Osteoblast (primary cell): ENCODE measurements at places on chromosomes 13 and 19. TPM values are rescaled to one million over a fixed set of nuclear protein-coding genes. Genes with fewer than 3 reads are reported as not detected.

GRCh38 chr19:4376028-4376670 lies 24.2 kb downstream of the SH3GL1 start:
- no peaks in the 10 kb centered on the region for H3K36me3 ChIP-seq
- DNase-seq, result peak; percentile 34
- peak overlapping the region; percentile 2 for H3K27ac ChIP-seq
- H3K4me3 ChIP-seq, result no peak overlapping the region
- no peaks in the 10 kb centered on the region for H3K27me3 ChIP-seq

ZNF180 gene
- total RNA-seq, result 5.0 and 9.4 TPM in 2 replicates

KLF1 gene
- total RNA-seq, result not detected in 2 replicates

- peaks cover 15% of the 10 kb centered on the region for H3K36me3 ChIP-seq
- H3K4me1 ChIP-seq, result peaks cover 15% of the 10 kb centered on the region
- DNase-seq, result peak; percentile 62
- peak overlapping the region; percentile 90 for H3K27ac ChIP-seq
- H3K4me3 ChIP-seq, result peak overlapping the region; percentile 88
Measured at GRCh38 chr19:32406161-32407003, 812 bp downstream of the DPY19L3 start.

- no peak overlapping the region for H3K4me3 ChIP-seq
- no peaks in the 10 kb centered on the region for H3K27me3 ChIP-seq
- no peak overlapping the region for H3K27ac ChIP-seq
- H3K4me1 ChIP-seq, result peaks cover 1% of the 10 kb centered on the region
Measured at GRCh38 chr19:4800591-4801081, 9.1 kb downstream of the FEM1A start.

AMER2 gene
- total RNA-seq, result not detected in 2 replicates

GRCh38 chr13:23146811-23147625 lies 33.8 kb upstream of the SGCG start:
- H3K4me3 ChIP-seq, result no peak overlapping the region
- H3K27ac ChIP-seq, result no peak overlapping the region

- no peak for DNase-seq
- no peaks in the 10 kb centered on the region for H3K27me3 ChIP-seq
Measured at GRCh38 chr19:44866664-44867063, 20.6 kb downstream of the NECTIN2 start.

DNA sequence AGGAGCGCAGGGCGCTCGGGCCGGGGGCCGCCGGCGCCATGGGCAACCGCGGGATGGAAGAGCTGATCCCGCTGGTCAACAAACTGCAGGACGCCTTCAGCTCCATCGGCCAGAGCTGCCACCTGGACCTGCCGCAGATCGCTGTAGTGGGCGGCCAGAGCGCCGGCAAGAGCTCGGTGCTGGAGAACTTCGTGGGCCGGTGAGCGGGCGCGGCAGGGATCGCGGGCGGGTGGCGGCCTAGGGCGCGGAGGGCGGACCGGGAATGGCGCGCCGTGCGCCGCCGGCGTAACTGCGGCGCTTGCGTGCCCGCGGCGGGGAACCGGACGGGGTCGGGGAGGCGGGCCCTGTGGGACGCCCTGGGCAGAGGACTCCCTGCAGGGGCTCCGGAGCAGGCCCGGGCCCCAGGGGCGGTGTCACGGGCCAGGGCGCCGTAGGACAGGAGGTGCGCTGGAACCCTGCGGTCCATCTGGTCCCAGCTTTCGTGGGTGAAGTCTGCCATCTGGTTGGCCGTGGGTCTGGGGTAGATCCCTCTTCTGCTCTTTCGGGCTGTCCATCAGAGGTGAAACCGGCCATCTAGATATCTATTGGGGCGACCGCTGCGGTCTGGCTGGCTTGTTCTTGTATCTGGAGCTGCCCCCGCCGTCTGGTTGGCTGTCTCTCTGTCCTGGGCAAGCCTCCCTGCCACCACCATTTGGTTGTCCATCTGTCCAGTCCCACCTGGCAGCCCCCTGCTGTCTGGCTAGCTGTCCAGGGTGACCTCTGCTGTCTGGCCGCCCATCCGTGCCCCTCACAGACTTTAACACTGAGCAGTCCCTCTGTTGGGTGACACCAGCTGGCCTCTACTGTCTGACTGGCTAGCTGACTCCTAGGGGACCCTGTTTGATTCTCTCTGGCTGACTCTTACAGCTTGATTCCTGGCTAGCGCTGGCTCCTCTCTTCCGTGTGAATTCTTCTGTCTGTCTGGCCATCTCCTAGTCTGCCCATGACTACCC lies 622 bp downstream of the DNM2 start:
- no peaks in the 10 kb centered on the region for H3K27me3 ChIP-seq
- peak overlapping the region; percentile 74 for H3K27ac ChIP-seq
- peak overlapping the region; percentile 96 for H3K4me3 ChIP-seq
- H3K36me3 ChIP-seq, result peaks cover 17% of the 10 kb centered on the region

GRCh38 chr13:76339649-76340048 lies 546.6 kb downstream of the KCTD12 start:
- DNase-seq, result no peak
- H3K36me3 ChIP-seq, result no peaks in the 10 kb centered on the region
- H3K4me3 ChIP-seq, result no peak overlapping the region
- H3K27me3 ChIP-seq, result no peaks in the 10 kb centered on the region
- H3K4me1 ChIP-seq, result no peaks in the 10 kb centered on the region

SLC25A42 gene
- 5.4 and 5.6 TPM in 2 replicates for total RNA-seq

- H3K4me1 ChIP-seq, result no peaks in the 10 kb centered on the region
- no peaks in the 10 kb centered on the region for H3K36me3 ChIP-seq
- H3K27me3 ChIP-seq, result no peaks in the 10 kb centered on the region
- no peak overlapping the region for H3K4me3 ChIP-seq
Measured at GRCh38 chr19:27889156-27889555, 1323.8 kb downstream of the UQCRFS1 start.

GRCh38 chr19:42528354-42529247 lies at the start of gene CEACAM1:
CEACAM1 (minus strand) TSS chr19:42528481; CDS start chr19:42528374, 107 bp downstream.
- no peaks in the 10 kb centered on the region for H3K36me3 ChIP-seq
- H3K4me1 ChIP-seq, result no peaks in the 10 kb centered on the region
- no peak within 1 kb of the TSS for H3K4me3 ChIP-seq
- peaks cover 9% of the 10 kb centered on the region for H3K27me3 ChIP-seq
- no peak within 1 kb of the TSS for H3K27ac ChIP-seq
- peak; percentile 43 for DNase-seq

DNA sequence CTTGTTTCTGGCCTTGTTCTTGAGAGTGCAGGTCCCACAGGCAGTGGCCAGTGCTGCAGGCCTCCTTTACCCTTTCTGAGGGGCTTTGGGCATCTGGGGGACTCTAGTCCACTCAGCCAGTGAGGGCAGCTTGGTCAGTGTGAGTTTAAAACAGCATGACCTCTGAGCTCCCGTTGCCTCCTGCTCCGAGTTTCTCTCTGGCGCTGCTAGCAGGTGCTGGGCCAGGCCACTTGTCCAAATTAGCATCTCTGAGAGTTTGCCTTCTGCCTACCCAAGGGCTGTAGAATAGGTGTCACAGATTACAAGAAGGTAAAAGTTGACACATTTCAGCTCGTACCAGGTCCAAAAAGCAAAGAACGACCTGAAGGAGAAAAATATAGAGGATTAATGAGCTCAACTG lies 105.9 kb downstream of the SIPA1L3 start:
- no peaks in the 10 kb centered on the region for H3K4me1 ChIP-seq
- H3K27ac ChIP-seq, result no peak overlapping the region
- H3K4me3 ChIP-seq, result no peak overlapping the region
- DNase-seq, result no peak
- H3K27me3 ChIP-seq, result no peaks in the 10 kb centered on the region

GRCh38 chr13:82740442-82740841 lies 1141.8 kb downstream of the SLITRK1 start:
- no peak for DNase-seq
- H3K4me3 ChIP-seq, result no peak overlapping the region
- H3K27me3 ChIP-seq, result no peaks in the 10 kb centered on the region
- H3K36me3 ChIP-seq, result no peaks in the 10 kb centered on the region
- no peaks in the 10 kb centered on the region for H3K4me1 ChIP-seq
- H3K27ac ChIP-seq, result no peak overlapping the region

DNA sequence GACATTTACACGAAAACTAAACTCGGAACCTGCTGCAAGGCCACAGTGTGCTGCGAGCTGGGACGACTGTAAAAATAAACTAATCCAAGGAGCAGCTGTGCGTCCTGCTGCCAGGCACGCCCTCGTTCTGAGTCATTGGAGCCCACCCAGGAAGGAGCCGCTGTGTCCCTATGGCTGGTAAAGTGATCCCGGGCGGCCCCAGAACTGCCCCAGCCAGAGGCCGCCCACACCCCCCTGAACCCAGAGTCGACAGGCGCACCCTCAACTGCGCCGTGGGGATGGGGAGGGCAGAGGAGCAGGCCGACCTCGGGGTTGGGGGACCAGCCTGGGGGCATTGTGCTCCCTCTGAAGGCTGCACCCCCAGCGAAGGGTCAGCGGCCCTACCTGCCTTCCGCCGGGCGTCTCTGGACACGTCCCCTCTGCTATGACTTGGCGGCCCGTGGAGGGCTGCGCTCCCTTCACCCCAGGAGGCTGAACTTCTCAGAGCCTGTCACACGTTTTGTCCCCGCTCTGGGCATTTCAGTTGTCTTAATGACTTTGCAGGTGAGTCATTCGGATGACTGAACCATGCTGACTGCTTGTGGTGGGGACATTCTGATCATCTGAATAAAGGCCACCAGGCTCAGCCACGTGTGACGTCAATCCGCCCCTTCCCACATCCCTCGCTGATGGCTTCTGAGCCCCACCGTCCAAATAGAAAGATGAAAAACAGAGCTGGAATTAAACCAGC lies 42.7 kb downstream of the ADPRHL1 start:
- H3K27ac ChIP-seq, result peak overlapping the region; percentile 92
- peak; percentile 98 for DNase-seq
- H3K4me1 ChIP-seq, result peaks cover 27% of the 10 kb centered on the region
- peak overlapping the region; percentile 55 for H3K4me3 ChIP-seq

ZNF563 gene
- total RNA-seq, result 4.3 and 4.4 TPM in 2 replicates

DNA sequence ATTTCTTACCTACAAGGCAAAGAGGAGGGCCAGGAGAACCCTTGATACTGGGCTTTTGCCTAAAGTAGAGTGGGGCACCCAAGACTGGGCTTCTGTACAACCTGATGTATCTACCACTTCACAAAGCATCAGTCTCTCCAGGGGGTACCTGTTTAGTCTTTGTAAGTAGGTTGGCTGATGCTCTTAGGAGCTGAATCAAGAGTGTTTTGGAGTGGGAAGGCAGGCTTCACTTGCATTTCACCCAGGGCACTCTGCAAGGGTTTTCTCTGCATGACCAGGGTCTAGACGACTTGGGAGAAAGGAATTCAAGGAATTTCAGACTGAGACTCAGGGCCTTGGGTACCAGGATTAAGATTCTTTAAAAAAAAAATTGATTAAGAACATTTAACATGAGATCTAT lies 361.5 kb downstream of the RFC3 start:
- DNase-seq, result no peak
- H3K36me3 ChIP-seq, result no peaks in the 10 kb centered on the region
- H3K27me3 ChIP-seq, result no peaks in the 10 kb centered on the region

GRCh38 chr13:30191491-30192100 lies 115.8 kb downstream of the KATNAL1 start:
- H3K27ac ChIP-seq, result no peak overlapping the region
- H3K36me3 ChIP-seq, result no peaks in the 10 kb centered on the region
- H3K4me3 ChIP-seq, result no peak overlapping the region
- DNase-seq, result no peak
- H3K27me3 ChIP-seq, result no peaks in the 10 kb centered on the region
- H3K4me1 ChIP-seq, result peaks cover 4% of the 10 kb centered on the region

GRCh38 chr13:35356572-35356971 lies 119.9 kb downstream of the MAB21L1 start:
- no peaks in the 10 kb centered on the region for H3K27me3 ChIP-seq
- H3K36me3 ChIP-seq, result no peaks in the 10 kb centered on the region
- no peak overlapping the region for H3K27ac ChIP-seq
- no peak overlapping the region for H3K4me3 ChIP-seq

CGB8 gene
- 0.29 TPM in 1 of 2 replicates, not detected in the other for total RNA-seq

BRME1 gene
- total RNA-seq, result 0.59 and 0.72 TPM in 2 replicates

DNA sequence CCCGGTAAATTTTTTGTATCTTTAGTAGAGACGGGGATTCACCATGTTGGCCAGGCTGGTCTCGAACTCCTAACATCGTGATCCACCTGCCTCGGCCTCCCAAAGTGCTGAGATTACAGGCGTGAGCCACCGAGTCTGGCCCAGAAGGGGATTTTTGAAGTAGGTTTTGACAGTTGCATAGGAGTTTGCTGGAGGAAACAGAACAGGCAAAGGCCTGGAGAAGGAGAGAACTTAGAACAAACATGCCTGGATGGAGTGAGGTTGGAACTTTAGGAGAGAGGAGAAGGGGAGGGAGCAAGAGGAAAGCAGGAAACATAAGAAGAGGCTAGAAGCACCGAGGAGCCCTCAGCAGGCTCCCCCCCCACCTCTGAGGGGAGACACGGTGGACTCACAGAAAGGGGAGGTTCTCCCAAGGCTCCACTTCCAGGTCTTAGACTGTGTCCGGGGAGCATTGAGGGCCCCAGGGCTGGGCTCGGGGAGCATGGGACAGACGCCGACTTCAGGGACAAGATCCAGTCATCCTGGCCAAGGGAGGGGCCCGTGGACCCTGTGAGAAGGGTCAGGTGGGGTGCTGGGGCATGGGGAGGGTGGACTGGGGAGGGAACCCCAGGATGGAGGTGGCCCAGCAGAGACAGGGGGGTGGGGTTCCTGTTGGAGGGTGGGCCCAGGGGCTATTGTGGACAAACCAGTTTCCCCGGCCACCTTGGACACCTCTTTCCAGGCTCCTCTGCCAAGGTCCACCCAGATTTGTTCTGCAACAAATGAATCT lies 1.8 kb upstream of the FBN3 start:
- H3K27me3 ChIP-seq, result peaks cover 32% of the 10 kb centered on the region
- H3K27ac ChIP-seq, result no peak overlapping the region
- H3K4me1 ChIP-seq, result no peaks in the 10 kb centered on the region
- DNase-seq, result peak; percentile 58

GRCh38 chr13:108919036-108919907 lies 289.9 kb downstream of the MYO16 start:
- no peaks in the 10 kb centered on the region for H3K27me3 ChIP-seq
- H3K36me3 ChIP-seq, result no peaks in the 10 kb centered on the region
- peak; percentile 58 for DNase-seq
- H3K4me1 ChIP-seq, result peaks cover 20% of the 10 kb centered on the region
- no peak overlapping the region for H3K27ac ChIP-seq
- H3K4me3 ChIP-seq, result no peak overlapping the region

- H3K27ac ChIP-seq, result no peak overlapping the region
- H3K27me3 ChIP-seq, result no peaks in the 10 kb centered on the region
- no peaks in the 10 kb centered on the region for H3K4me1 ChIP-seq
- no peak overlapping the region for H3K4me3 ChIP-seq
- H3K36me3 ChIP-seq, result no peaks in the 10 kb centered on the region
- no peak for DNase-seq
Measured at GRCh38 chr13:22092791-22093560, 422.1 kb downstream of the FGF9 start.

GRCh38 chr13:79406597-79406908 lies 498 bp upstream of the RBM26 start:
- peak overlapping the region; percentile 80 for H3K4me3 ChIP-seq
- DNase-seq, result no peak
- no peaks in the 10 kb centered on the region for H3K36me3 ChIP-seq
- peak overlapping the region; percentile 92 for H3K27ac ChIP-seq
- peaks cover 37% of the 10 kb centered on the region for H3K4me1 ChIP-seq

TMEM86B gene
- total RNA-seq, result 1.5 and 2.5 TPM in 2 replicates
